Activated CD4-positive, alpha-beta memory T cell treated with anti-CD3 and anti-CD28 coated beads for 36 hours (primary cell): ENCODE measurements at places on chromosomes 2 and 18. TPM values are rescaled to one million over a fixed set of nuclear protein-coding genes. Genes with fewer than 3 reads are reported as not detected.

HEATR5B gene
- 18.1 TPM for total RNA-seq

NDUFV2 gene
- 552 TPM for total RNA-seq

DNA sequence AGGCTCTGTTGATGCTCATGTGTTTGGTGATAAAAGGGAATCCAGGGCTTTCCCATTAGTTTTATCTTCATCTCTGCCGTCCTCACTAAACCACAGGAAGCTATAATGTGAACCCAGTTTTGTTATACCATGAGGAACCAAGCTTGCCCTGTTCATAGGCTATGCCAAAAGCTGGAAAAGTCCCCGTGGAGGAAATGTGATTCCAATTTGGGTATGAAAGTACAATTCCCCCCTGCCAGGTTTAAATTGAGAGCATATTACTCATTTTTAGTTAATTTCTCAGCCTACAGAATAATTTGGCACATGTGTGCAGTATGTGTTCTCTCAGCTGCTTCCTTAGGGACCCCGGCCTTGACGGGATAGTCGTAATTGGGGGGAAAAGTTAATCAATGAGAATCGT, 327.4 kb downstream of the RND3 start:
- H3K27me3 ChIP-seq: no peaks in the 10 kb centered on the region
- H3K36me3 ChIP-seq: no peaks in the 10 kb centered on the region
- no peaks in the 10 kb centered on the region for H3K4me1 ChIP-seq
- no peak overlapping the region for H3K4me3 ChIP-seq

DNA sequence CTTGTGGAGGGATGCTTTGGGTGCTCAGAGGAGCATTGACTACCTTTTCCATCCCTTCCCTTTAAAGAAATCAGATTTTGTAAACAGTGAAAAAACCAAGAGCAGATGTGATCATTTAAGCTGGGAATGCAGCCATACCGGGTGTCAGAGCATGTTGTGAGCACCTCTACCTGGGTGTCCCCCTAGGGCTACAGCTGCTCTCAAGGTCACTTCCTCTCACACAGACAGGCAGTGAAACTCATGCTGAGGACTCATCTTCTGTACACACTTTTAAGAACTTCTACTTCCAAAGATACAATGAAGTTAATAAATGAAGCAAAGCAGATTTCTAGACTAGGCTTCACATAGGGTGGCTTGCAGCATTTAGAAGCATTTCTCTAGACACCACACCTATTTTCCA, 48.4 kb upstream of the FRZB start:
- H3K36me3 ChIP-seq: peaks cover 4% of the 10 kb centered on the region
- H3K27ac ChIP-seq: no peak overlapping the region
- no peak for DNase-seq
- H3K4me1 ChIP-seq: no peaks in the 10 kb centered on the region
- no peaks in the 10 kb centered on the region for H3K27me3 ChIP-seq

- no peak overlapping the region for H3K27ac ChIP-seq
- H3K4me1 ChIP-seq: no peaks in the 10 kb centered on the region
- H3K4me3 ChIP-seq: no peak overlapping the region
- H3K36me3 ChIP-seq: no peaks in the 10 kb centered on the region
Measured at GRCh38 chr2:78887446-78887845, 138.1 kb upstream of the REG3G start.

DNA sequence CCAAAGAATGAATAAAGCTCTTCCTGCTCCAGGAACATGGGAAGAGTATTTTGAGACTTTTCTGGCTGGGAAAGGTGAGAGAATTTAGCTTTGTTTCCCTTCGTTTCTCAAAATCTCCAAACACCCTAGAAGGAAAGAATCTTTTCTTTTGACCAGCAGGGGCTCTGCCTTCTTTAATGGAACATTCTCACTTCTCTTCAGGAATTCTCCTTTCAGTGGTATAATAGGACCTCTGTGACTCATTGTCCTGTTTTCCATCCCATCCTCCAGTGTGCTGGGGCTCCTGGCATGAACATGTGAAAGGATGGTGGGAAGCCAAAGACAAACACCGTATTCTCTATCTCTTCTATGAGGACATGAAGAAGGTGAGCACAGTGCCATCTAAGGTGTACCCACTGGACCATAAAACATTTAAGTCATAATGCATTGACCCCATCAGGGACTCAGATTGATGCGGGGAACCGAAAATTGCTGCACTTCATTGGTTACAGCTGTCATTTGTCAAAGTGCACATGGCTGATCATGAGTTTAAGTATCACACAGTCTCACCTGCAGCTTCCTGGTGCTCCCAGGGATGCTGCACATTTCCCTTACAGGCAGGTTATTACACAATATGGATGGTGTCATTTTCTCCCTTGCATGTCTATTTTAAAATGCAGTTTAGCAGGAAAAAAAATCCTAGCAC, 5.5 kb downstream of the SULT1C4 start:
- peaks cover 3% of the 10 kb centered on the region for H3K27me3 ChIP-seq
- no peak overlapping the region for H3K4me3 ChIP-seq
- DNase-seq: no peak
- H3K27ac ChIP-seq: no peak overlapping the region

GRCh38 chr2:223587301-223587700, 14.9 kb downstream of the SCG2 start:
- H3K4me3 ChIP-seq: no peak overlapping the region
- H3K27me3 ChIP-seq: no peaks in the 10 kb centered on the region
- H3K36me3 ChIP-seq: no peaks in the 10 kb centered on the region
- no peak for DNase-seq
- no peaks in the 10 kb centered on the region for H3K4me1 ChIP-seq
